ENCODE measurements at places on chromosomes 4 and X. TPM values are rescaled to one million over a fixed set of nuclear protein-coding genes. Genes with fewer than 3 reads are reported as not detected.

SLC38A5 gene
- 156 TPM for total RNA-seq

ARSJ gene
- total RNA-seq: not detected

RAB9B gene
- 0.60 TPM for total RNA-seq

NOX1 gene
- total RNA-seq: not detected

TLR10 gene
- 0.29 TPM for total RNA-seq

CYP2U1 gene
- total RNA-seq: 3.2 TPM

HSD17B13 gene
- total RNA-seq: not detected

NEIL3 gene
- 15.2 TPM for total RNA-seq

HTRA3 gene
- total RNA-seq: not detected

DGKK gene
- total RNA-seq: not detected

GLRB gene
- total RNA-seq: not detected

GRCh38 chr4:1510931-1511330 is 104.7 kb upstream of the NKX1-1 start:
- DNase-seq: no peak

GRCh38 chr4:71456841-71457240 is 118.0 kb downstream of the SLC4A4 start:
- no peak for DNase-seq

DNA sequence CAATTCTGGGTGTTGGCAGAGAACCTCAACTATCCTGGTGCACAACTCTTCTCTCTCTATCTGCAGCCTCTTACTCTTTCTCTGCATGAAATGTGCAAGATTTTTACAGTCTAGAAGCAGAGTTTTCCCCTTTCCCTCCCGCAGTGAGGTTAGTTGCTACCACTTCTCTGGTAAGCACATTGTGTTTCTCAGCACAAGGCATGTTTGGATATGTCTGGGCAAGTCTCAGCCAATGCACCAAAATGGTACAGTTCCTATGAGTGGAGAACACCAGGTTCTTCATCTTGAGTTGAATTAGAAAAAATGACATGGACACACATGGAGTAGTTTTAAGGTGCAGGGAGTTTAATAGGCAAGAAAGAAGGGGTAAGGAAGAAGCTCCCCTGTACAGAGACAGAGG is 187.0 kb downstream of the CCNG2 start:
- DNase-seq: no peak

- no peak for DNase-seq
Measured at GRCh38 chr4:140579278-140579677, 10.5 kb upstream of the UCP1 start.

DNA sequence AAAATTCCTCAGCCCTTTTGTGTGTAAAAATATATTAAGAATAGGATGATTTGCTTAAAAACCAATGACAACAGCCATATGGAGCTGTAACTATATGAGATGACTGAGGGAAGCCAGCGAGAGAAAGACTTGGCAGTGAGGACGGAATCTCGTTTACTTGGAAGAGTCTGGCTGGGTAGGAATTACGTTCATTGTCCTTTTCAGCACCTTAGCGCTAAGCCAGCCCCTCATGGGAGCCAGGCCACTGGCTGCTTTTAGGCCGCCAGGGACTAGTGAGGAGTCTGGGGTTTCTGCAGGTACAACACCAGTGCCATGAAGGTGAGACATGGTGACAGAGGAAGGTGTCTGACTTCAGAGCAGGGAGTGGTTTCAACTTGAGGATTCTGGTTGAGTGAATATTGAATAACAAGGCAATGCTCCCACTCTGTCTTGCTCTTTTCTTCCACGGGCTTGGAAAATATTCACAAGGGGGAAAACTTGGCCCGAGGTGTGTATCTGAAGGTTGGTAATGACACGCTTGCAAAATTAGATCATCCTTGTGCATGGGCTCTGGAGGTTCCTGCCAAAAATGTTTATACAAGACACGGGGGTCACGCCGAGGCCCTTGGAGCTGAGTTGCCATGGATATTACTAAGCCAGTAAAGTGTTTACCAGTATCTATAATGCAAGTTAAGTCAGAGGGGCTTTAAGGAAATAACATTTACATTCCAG is 17.4 kb downstream of the KLF3 start:
- no peak for DNase-seq

GRCh38 chrX:47030339-47030738 is 47.9 kb upstream of the RGN start:
- DNase-seq: no peak

- DNase-seq: no peak
Measured at GRCh38 chr4:90183254-90183653, 56.1 kb downstream of the CCSER1 start.

DNA sequence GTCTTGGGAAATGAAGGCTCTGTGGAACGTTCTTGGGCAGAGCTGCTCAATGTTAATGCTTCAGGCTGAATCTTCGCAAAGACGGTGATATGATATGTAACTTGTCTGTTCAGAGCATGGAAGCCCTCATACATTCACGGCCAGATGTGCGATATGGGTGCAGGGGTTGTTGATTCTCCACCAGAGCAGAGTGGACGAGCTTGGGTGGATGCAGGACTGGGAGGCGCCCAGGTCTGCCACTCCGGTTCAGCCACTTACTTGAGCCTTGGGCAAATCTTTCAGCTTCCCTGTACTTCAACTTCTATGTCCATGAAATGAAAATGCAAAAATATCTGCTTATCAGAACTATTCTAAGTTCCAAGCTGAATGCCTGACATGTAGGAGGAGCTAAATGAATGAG is 47.4 kb upstream of the MND1 start:
- DNase-seq: no peak

DNA sequence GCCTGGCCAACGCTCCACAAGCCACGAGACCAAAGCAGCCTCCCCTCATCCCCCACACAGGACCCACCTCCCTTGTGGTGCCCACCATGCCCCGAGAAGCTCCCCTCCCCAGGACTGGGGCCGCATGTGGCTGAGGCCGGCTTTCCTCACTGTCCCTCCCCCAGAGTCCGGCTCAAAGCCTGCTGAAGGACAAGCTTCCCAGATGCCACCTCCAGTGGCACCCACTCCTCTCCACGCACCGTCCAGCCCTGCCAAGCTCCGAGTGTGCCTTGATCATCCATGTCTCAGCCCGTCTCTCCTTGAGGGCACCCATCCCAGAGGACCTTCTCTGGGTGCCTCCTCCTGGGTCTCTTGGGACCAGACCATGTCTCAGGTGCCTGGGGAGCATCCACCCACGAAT is 58.8 kb upstream of the MXD4 start:
- DNase-seq: no peak

DNA sequence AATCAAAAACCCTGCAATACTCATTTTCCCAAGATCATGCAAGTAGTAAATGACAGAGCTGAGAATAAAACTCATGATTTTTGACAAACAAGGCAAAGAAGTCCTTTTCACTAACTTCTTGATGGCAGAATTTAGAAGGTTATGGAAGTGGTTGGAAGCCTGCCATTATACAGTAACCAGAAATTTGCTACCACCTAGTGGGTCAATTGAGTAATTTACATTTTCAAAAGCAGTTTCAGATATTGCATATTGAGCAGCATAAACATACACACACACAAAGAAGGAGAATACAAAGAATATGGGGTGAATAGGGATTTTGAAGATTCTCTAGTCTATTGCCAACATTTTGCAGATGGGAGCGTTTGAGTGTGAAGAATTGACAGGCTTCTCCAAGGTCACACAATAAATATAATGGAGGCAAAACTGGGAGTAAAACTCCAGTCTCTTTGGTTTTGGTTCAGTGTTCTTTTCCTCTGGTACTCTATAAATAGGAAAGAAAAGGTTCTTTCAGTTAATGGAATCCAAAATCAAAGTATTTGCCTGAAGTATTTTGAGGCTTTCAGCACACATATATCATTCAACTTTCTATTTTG is 70.2 kb downstream of the GC start:
- DNase-seq: no peak

- no peak for DNase-seq
Measured at GRCh38 chr4:159145992-159146330, 43.1 kb downstream of the RAPGEF2 start.

DNA sequence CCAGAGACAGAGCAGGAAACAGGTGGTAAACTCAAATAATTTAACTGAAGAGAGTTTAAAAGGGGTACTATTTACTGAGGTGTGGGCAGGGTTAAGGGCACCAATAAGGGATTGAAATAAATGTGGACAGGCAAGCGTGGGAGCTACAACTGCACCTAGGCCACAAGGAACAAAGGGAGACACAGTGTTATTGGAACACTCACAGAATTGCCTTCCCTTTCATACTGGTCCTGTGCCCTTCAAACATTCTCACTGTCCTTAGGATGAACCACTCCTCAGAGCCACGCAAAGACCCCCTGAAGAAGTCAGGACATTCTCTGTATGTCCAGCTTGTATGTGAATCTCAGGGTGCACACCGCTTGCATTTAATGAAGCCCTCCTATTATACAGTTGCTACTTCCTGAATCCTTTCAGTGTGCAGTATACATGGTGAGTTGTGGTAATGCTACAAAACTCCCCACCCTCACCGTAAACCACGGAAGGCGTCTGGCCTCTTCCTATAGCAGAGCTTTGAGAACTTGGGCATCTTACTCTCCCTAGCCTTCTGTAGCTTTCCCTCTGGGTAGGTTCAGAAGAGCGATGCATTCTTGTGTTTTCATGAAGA is 9.6 kb upstream of the MRPL1 start:
- peak; percentile 69 for DNase-seq

DNA sequence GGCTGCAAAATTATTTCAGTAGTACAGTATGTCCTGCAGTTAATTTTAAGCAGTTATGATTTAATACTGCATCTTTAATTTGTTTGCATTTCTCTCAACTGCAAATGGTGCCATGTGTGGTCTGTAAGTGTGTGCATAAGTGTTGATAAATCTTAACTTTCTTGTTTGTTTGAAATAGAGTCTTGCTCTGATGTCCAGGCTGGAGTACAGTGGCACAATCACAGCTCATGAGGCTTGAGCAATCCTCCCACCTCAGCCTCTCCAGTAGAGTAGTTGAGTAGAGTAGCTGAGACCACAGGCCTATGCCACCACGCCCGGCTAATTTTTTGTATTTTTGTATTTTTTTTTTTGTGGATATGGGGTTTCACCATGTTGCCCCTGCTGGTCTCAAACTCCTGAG is 322.5 kb upstream of the NR3C2 start:
- no peak for DNase-seq

- DNase-seq: peak; percentile 3
Measured at GRCh38 chr4:15547392-15547791, 77.7 kb downstream of the CC2D2A start.

- no peak for DNase-seq
Measured at GRCh38 chrX:68999356-68999755, 165.9 kb downstream of the PJA1 start.

DNA sequence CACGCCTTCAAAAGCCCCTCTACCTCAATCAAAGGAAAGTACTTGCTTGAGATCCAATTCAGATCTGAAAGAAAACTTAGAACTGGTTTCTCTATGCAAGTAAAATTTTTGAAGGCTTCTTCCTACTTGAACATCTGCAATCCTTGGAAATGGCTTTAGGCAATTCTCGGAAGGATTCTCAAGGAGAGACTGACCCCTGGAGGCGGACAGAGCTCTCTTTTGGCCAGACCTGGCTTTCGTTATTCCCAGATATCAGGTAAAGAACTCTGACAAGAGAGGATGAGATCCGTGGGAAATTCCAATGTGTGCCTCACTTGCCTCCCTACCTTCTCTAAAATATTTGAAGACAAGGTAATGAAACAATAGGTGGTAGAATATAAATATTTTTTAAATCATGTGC is 670.3 kb upstream of the FAM241A start:
- DNase-seq: no peak

GRCh38 chrX:38672646-38673045 is 111.3 kb downstream of the TSPAN7 start:
- no peak for DNase-seq

DNA sequence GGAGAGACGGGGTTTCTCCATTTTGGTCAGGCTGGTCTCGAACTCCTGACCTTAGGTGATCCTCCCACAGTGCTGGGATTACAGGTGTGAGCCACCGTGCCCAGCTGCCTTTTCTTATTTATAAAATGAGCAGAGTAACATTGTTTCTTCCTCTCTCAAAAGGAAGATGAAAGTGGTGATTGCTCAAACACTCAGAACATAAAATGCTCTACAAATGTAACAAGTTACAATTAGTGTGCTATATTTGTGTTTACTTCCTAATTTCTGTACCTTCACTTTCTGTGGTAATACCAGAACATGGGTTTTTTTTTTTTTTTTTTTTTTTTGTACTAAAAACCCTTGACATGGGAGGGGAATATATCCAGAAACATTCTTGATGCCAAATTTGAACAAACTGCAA is 197.9 kb downstream of the MGST2 start:
- no peak for DNase-seq

- peak; percentile 72 for DNase-seq
Measured at GRCh38 chr4:40227284-40227683, 30.5 kb downstream of the RHOH start.

- no peak for DNase-seq
Measured at GRCh38 chr4:109327641-109328040, 25.2 kb upstream of the COL25A1 start.

DNA sequence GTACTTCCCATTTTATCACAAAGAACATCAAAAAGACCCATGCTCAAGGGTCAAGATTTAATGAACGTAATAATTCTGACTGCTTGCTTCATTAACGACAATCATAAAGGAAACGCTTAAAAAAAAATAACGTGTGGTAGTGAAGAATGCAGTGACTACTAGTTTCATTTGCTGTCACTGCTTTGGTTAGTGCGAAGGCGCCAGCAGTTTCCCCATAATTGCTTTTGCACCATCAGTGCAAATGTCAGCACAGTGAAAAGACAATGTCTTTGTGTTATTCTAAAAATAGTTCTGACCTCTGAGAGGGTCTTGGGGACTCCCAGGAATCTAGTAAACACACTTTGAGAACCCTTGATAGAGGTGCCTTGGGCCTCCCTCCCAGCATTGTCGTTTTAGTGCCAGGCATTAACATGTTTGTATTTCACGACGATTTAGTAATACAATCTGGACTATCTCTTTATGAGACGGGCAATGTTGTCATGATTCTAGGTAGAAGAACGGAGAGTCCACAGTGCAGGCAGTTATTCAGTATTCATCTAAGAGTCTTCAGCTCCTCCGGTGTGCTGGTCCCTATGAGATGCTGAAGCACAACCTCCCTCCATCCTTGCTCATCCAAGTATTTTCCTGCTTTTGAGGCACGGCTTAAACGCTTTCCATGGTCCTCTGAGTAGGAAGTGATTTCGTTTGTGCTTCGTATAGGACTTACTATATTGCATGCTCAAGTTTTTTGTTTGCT is 71.0 kb downstream of the AFF1 start:
- peak; percentile 36 for DNase-seq

DNA sequence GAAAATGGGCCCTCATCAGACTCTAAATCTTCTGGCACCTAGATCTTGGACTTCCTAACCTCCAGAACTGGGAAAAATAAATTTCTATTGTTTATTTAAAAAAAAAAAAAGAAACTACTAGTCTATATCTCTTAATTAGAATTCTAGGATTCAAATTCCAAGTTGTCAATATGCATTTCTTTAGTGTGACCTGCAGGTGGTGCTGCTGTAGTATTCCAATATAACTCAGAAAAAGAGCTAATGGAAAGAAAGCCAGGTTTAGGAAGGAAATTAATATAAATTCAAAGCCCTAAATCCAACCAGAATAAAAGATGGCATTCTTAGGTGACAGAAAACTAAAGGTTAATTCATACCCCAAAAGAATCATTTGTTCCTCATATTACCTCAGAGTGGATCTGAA is 80.0 kb upstream of the NALF2 start:
- no peak for DNase-seq

All from activated naive CD8-positive, alpha-beta T cell treated with anti-CD3 and anti-CD28 coated beads for 36 hours (primary cell).